Chondrocyte (in vitro differentiated cells): ENCODE measurements at places on chromosomes 13 and 19. TPM values are rescaled to one million over a fixed set of nuclear protein-coding genes. Genes with fewer than 3 reads are reported as not detected.

GRCh38 chr13:44435142-44435918, 61.7 kb downstream of the SERP2 start:
- no peak for DNase-seq

GRCh38 chr13:50127726-50128291, 112.6 kb downstream of the KCNRG start:
- peak; percentile 72 for DNase-seq

- no peak for DNase-seq
Observed at GRCh38 chr19:22595918-22596341, 38.2 kb upstream of the ZNF492 start.

Gene DNAJC15
- 18.0 to 24.3 TPM (median 21.6 TPM) in 3 replicates for total RNA-seq

DNA sequence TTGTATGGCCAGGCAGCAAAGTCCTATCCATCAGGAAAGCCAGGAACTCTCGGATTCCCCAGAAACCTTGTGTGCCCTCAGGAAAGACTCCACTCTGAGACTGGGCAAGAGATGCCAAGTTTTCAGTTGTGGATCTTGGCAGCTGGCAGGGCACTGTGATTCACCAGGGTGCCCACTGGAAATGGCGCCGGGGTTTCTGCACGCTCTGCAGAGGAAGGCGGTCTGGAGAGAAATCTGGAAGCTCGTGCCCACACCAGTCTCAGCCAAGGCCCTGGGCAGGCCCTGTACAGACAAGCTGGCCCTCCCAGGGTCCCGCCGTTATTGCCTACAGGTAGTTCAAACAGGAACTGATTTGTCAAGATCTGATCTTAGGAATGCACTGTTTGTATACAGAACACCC, 4.9 kb downstream of the NAPA start:
- peak; percentile 93 for DNase-seq

- no peak for DNase-seq
Observed at GRCh38 chr13:20331949-20332348, 99.8 kb upstream of the GJB6 start.

GRCh38 chr19:39014037-39014436, 18.3 kb downstream of the FBXO27 start:
- DNase-seq: no peak

Gene EHD2
- 304 to 497 TPM (median 493 TPM) in 3 replicates for total RNA-seq

DNA sequence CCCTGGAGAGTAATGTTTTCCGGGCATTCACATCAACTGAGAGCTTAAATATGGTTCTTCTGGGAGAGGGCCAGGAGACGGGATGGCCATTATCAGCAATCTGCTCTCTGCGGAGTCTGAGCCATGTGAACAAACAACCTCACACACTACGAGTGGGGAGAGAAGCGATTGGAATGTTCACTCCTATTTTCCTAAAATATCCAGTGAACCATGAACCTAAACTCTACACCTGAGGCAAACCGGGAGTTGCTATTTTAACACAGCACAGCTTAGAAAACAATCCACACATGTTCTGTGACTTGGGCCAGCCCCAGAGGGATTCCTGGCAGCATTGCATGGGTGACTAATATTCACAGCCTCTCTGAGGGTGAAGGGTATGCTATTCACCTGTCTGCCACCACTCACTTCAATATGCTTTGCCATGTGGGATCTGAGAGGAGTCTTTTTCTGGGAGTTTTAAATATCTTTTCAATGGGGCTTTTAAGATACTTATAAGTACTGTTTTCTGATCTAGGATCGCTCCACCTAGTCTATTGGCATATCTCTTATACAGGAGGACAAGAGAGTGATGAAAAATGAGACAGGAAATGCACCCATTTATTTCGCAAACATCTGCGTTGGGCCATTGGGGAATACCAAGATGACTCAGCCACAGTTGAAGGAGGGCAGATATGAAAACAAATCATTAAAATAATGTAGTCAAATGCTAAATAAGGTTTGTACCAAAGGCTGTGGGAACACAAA, 72.6 kb upstream of the SERP2 start:
- DNase-seq: no peak

GRCh38 chr13:105406551-105406950, 1128.9 kb downstream of the EFNB2 start:
- DNase-seq: no peak

DNA sequence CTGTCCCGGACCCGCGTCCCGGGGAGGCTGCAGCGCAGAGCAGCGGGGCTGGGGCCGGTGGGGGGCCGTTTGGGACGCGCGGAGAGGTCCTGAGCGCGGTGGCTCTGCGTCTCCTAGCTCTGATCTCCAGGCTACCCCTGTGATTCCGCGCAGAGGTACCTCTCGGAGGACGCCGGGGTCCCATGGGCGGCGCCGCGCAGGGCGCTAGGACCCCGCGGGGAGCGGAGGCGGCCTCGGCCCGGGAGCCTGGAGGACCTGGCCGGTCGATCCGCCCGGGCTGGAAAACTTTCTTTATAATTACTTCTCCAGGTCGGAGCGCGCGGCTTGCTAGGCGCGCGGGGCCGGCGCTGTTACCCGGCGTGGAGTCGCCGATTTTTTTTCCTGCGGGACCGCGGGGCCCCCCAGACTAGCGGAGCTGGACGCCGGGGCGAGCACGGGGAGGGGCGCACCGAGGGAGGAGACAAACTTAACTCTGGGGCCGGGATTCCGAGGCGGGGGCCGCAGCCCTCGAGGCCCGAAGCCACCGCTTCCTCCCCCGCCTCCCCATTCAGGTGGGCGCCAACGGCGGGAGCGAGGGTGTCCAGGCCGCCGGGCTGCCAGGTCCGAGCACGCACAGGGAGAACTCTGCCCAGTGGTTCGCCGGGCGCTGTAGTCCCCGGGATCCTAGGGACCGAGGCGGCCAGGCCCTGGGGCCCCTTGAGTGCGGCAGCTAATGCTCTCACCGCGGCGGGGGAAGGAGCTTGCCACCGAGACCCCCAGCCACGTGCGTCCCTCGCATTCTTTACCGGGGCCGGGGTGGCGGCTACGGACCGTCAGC, 848 bp upstream of the CEBPA start:
- no peak for DNase-seq

DNA sequence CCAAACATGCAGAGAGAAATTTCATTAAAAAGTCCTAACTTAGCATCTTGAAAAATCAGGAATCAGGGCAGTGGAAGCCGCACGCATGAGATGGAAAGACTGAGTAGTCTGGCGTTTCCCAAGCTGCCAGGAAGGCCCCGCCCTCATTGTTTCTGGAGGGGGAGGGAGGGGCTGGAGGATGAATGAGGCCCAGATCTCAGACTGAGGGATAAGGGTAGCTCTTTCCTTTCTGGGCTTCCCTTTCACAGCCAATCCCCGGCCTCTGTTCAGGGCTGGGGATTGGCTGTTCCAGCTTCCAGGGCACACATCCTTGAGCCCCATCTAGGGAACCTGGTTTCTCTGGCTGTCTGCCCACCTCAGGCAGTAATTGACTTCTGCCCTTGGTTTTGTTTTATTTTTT, 7.3 kb downstream of the C19orf53 start:
- no peak for DNase-seq

DNA sequence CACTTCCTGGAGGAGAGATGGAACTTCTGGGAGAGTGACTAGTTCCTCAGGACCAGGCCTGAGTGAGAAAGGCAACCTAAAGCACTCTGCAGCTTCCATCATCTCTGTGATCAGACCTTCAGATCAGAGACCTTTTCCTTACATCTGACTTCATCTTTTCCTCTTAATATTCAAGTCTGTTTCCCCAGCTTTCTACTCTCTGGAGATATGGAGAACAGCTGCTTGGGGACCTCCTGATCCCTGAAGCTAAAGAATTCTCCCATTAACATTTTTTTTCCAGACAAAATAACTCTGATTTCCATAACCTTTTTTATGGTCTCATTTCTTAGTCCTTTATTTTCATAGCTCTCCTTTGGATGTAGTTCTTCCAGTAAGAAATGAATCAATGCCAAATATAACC, 133.4 kb upstream of the FNDC3A start:
- DNase-seq: no peak
